ENCODE measurements at places on chromosomes 12 and 14. TPM values are rescaled to one million over a fixed set of nuclear protein-coding genes. Genes with fewer than 3 reads are reported as not detected.

The LTBP2 gene
- 0.84 TPM for total RNA-seq

The LRRIQ1 gene
- total RNA-seq, result 0.34 TPM

The AKT1 gene
- 164 TPM for total RNA-seq

The PLXNC1 gene
- total RNA-seq, result 0.05 TPM

The RPS6KA5 gene
- 9.7 TPM for total RNA-seq

The GALNT6 gene
- 0.10 TPM for total RNA-seq

The EML5 gene
- total RNA-seq, result 0.06 TPM

GRCh38 chr14:65704850-65705249 lies 292.3 kb downstream of the FUT8 start:
- DNase-seq, result no peak

DNA sequence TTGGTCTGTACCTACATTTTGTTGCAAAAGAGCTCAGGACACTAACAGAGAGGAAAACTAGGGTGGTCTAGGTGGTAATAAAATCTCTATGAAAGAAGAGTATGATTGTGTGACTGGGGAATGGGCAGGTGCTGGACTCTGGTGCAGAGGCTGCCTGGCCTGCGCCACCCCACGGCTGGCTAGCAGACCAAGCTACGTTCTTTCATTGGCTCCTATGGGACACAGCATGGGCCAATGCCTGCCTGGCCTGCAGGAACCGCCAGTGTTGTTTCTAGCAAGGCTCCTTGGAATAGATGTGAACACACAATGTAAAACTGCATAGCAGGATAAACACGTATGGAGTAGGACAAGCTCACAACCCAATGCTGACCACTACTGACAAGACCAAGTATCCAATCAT lies 51.7 kb upstream of the CORO1C start:
- no peak for DNase-seq
